GM04504 (cell line): ENCODE measurements at places on chromosomes 1 and 21.

DNA sequence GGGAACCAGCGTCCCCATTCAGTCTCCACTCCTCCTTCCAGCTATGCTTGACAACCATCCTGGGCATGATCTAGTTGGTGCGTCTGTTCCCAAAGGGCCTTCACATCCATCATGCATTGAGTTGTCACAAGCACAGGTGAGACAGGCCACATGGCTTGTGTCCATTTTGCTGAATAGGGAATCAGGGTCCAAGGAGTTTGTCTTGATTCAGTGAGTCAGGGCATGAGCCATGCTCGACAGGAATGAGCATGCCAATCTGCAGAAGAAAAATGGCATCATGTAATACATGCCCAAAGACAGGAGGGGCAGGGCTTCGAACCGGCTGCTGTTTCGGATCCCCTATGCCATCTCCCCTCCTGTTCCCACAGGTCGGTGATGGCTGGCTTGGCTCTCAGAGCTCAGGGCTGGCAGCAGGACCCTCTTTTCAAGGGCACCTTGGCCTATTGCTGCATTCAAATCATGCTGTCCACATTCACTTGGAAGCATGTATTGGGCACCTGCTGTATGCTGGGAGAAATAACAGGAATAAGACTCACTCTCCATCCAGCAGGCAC, 44.5 kb downstream of the PKP1 start:
- no peak for DNase-seq

- peak; percentile 25 for DNase-seq
These were observed 3.5 kb downstream of the GCLM start for GRCh38 chr1:93905734-93906133.

DNA sequence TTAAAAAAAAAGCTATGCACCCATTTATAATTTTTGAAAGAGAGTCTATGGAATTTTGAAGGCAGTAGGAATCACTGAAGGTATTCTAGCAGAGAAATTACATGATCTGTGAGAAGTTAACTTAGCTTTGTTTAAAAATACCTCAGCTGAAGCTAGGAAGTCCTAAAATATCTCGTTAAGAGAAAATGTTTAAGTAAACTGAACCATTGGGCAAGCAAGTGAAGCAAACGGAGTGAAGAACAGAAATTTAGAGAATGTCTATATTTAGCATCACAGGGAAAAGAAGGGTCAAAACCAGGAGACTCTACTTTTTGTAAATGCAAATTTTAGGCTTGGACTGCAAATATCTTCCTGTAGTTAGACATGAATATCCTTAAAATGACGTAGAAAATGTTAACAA, 230.8 kb downstream of the HMCN1 start:
- DNase-seq: no peak

DNA sequence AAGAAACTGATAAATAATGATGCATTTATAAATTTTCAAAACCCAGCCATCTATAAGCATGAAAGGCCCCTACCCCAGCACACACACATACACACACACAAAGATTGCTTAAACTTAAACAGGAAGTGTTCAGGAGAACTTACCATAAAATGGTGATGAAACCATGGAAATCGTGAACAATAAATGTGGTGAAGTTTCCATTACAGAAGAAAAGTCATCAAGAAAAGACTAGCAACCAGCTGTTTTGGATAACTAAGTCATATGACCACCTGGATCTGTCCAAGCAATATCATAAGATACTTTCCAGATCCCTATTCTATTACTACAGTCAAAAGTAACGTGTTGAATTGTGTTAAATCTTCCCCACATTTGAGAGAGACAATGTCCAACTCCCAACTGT, 24.1 kb downstream of the RGS5 start:
- no peak for DNase-seq

DNA sequence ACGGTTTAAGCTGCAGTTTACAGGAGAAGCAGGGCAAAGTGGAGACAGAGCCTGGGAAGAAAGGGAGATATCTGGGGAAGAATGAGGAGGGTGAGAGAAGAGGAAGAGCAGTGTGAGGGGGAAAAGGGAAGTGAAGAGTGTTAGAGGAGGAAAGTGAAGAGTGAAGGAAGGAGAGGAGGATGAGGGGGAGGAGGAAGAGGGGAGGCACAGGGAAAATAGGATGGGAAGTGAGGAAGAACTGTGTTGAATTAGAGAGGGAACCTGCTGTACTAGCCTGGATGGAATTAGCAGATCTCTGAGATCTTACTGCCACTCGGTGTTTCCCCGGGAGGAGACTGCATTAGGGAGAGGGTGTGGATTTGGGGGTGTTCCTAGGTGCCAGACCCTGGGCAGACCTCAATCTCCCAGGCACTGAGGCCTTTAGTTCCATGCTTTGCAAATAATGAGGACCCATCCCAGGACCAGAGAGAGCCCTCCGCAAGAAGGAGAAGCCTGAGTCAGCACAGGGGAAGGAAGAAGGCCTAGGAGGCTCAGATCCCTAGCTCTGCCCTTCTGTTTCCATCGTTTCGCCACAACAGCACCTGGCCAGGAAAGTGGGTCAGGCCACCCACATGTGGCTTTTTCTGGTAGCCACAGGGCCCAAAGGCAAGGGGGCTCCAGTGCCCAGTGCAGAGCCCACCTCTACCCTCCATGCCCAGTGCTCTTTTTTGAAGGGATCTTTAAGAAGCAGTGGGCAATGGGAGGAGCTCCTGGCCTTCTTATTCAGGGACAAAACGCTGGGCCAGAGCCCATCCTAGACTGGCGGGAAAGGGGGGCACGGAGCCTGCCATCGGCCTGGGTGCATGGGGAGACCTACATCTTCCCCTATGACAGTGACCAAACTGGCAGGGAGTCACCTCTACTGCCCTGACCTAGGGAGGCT, 2.0 kb downstream of the LRRN2 start:
- DNase-seq: no peak

DNA sequence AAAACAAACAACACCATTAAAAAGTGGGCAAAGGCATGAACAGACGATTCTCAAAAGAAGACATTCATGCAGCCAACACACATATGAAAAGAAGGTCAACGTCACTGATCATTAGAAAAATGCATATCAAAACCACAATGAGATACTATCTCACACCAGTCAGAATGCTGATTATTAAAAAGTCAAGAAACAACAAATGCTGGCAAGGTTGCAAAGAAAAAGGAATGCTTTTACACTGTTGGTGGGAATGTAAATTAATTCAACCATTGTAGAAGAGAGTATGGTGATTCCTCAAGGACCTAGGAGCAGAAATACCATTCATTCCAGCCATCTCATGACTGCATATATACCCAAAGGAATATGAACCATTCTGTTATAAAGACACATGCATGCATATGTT, 419.6 kb downstream of the NEGR1 start:
- DNase-seq: no peak

DNA sequence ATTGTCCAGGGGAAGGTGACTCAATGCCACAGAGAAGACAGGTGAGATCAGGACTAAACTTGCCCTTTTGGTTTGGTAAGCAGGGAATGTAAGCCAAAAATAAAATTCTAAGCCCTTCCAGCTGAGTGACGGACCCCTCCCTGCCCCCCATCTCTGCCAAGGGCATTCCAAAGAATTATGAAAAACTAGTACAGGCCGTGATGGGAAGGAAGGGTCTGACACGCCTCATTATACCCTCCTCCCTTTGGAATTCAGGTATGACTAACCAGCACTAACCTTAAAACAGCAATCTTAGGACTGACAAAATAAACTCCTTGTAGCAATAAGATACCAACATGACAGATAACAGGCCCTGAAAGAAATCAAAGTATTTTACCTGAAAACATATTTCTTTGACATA, 99.6 kb downstream of the GABPA start:
- DNase-seq: no peak

GRCh38 chr1:220160027-220160426, 66.1 kb downstream of the IARS2 start:
- DNase-seq: no peak

- no peak for DNase-seq
These were observed 426.6 kb upstream of the B3GALT2 start for GRCh38 chr1:193613041-193613440.

DNA sequence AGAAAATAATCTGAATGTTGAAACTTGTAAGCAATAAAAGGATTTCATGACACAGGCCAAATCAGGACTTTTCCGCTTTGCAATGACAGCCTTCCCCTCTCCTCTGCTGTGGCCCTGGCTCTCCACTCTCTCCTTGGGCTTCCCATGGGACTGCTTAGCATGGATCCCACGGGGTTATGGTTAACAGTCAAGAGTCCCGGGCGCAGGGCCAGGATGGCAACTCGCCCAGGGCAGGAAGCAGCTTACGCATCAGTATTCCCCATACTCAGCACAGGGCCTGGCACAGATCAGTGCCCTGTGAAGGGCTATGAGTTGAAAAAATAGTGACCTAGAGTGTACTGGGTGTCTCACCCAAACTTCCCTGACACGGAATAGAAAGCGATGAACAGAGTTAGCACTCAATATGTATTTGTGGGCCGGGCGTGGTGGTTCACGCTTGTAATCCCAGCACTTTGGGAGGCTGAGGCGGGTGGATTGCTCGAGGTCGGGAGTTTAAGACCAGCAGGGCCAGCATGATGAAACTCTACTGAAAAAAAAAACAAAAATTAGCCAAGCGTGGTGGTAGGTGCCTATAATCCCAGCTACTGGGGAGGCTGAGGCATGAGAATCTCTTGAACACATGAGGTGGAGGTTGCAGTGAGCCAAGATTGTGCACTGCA, 29.1 kb upstream of the GRHL3 start:
- DNase-seq: peak; percentile 90

DNA sequence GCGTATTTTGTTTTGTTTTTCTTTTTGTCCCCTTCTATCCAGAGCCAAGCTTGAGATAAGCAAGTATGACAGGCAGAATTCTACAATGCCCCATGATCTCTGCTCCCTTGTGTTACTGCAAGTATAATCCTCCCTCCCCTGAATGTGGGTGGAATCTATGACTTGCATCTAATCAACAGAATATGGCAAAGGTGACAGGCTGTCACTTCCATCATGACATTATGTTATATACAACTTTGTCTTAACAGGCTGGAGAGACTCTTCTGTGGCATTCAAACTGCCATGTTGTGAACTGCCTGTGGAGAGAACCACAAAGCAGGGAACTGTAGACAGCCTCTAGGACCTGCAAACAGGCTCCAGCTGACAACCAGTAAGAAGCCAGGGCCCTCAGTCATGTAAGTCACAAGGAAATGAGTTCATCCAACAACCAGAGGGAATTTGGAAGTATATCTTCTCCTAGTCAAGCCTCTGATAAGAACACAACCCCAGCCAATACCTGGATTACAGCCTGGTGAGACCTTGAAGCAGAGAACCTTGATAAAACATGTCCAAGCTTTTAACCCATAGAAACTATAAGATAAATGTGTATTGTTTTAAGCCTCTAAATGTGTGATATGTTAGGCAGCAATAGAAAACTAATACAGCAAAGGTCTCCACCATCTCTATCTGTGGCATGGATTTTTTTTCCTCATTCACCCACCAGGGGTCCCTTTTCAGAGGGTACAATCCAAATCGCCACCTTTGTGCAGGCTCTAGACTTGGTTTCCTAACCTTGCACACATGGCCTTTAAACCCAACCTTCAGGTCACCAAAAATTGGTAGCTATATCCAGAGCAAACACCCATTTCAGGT, 5.7 kb upstream of the C1orf162 start:
- no peak for DNase-seq

- DNase-seq: no peak
These were observed 102.9 kb upstream of the TLR5 start for GRCh38 chr1:223245983-223246382.

DNA sequence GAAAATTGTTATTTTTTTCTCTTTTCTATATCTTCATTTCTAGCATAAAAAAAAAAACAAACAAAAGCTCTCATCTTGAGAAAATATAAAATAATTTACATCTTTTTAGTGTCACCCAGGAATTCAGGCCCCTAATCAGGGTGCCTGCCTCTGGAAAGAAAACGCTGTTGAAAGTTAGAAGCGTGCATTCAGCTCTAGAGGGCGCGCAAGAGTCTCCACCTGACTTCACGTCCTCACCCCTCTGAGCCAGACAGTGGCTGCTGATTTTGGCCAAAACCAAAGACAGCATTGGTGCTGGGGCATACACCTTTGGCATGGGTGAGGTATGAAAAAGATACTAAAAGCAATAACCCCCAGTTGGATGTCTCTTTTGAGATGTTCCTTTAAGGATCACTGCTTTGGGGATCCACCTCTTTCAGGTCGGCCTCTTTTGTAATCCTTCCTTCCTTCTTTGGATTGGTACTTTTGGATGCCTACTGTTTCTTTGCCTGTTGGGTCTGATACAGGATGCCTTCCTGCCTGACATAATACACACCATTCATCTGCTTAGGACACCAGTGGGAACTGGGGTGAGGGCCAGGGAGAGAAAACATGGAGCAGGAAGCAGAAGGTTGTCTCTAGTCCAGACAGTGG, 77.6 kb upstream of the CHRM3 start:
- DNase-seq: no peak

- no peak for DNase-seq
These were observed 10.2 kb upstream of the PRDX1 start for GRCh38 chr1:45531873-45532272.

GRCh38 chr1:70840260-70840953, 207.2 kb downstream of the PTGER3 start:
- peak; percentile 48 for DNase-seq

DNA sequence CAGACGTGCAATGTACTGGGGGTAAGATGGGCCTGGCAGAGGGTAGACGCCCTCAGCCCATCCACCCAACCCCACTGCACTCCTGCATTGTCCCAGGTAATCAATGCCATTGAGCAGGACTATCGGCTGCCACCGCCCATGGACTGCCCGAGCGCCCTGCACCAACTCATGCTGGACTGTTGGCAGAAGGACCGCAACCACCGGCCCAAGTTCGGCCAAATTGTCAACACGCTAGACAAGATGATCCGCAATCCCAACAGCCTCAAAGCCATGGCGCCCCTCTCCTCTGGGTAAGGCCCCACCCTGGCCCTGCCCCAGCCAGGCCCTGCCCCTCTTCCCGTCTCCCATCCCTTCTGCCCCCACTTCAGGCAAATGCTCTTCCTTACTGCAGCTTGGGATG, 62.4 kb downstream of the LACTBL1 start:
- no peak for DNase-seq

- peak; percentile 21 for DNase-seq
These were observed 95.6 kb upstream of the C8B start for GRCh38 chr1:57061369-57061768.

DNA sequence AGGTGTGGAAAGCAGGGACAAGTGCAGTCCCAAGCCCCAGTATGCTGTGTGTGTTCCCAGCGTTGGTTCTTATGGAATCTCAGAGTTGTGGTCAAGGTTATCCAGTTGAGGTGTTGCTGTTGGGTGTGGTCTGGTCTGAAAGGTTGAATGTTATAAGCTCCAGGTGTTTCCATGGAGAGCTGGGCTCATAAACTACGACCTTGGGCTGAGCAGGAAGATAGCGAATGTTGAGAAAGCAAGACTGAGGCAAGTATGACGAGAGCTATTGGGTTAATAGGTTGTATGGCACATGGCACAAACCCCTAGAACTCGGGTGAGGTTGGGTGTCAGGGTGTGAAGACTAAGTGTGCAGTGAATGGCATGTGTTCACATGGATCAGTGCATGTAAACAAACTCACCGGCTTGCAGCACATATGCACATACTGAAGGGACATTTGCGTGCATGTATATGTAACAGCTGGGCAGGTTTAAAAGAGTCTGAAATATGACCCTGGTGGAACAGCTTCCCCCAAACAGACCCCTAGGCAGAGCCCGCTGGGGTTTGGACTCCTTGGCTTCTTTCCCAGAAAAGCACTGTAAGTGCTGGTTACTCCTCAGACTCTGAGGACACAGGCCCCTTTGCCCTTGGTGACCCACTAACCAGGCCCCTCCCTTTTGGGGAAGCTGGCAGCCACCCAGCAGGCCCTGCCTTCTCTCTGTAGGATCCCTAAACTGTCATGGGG, 117.5 kb downstream of the NAV1 start:
- no peak for DNase-seq
